GM04503 (cell line): ENCODE measurements at places on chromosomes 7 and 10.

DNA sequence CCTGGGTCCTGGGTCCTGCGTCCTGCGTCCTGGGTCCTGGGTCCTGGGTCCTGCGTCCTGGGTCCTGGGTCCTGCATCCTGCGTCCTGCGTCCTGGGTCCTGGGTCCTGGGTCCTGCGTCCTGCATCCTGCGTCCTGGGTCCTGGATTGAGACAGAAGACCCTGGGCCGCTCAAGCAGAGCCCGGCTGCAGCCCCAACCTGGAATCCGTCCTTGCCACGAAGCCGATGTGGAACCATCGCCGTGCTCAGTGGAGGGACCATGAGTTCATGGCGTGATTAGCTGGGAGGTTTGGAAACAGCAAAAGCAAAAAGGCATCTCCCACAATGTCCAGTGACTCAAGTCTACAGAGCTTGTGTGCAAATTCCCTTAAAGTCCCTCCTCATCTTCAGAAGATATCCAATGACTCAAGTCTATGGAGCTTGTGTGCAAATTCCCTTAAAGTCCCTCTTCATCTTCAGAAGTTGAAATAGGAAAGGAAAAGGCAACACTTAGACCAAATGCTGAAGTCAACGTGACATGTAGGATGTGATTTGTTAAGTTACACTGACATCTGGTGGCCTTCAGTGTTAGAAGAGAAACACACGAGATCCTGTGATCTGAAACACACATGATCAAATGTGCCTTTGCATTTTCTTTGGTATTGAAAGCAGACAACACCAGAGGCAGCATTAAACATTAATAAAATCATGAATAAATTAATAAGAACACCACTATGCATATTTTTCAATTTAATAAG is 179.9 kb downstream of the PTPRN2 start:
- peak; percentile 2 for DNase-seq

DNA sequence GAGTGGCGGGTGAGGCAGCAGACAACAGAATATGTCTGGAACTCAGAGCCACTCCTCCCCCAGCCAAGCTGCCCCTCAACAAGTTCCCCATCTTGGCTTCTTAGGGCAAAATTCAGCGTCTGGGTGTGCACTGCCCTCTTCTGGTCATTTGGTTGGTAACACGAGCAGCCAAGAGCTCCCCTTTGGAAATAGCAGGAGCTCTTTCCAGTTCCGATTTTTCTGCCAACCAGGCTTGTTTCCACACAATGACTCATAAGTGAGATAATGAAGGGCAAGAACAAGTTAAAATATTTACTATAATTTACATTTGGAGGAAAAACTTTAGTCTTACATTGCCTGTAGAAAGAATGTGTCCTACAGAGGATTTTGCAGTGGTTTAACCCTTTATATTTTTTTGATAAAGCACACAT is 70.5 kb downstream of the ADCYAP1R1 start:
- DNase-seq = peak; percentile 55

DNA sequence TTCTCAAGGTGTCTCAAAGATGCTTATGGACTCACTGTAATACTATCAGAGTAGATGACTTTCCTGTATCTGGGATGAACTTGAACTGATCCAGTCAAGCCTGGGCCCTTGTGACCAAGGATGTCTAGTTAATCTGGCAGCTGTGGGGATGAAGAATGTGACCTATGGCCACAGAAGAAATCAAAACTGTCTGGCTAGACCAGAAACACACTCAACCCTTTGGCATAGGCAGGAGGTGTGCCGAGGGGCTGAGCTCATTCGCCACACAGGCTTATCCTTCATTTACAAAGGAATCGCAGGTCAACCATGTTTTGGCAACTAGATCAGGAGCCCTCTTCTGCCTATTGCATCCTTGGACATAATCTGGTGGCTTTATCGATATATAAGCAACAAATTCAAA is 110.6 kb downstream of the ATXN7L1 start:
- no peak for DNase-seq

DNA sequence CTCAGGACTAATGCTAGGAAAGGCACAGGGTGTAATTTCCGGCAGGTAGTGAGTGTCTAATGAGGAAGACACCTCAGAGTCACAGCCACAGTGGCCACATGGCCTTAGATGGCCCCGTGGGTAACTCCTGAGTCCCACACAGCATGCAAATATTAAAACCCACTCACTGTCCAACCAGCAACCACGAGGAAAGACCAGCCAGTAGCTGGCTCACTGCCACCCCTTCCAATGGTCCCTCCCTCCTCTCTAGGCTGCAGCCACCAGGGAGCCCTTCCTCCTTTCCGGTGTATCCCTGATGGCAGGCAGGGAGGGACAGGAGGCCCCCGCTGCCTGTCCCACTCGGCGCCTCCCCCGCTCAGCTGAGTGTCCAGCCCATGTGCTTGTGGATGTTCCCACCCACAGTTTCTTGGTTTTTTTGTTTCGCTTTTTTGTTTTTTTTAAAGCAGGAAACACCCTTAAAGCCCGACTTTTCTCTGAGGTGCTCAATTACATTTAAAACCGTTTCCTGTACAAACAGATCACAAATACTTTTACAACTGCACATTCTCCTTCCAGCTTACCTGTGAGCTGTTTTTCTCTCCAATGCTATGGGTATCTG is 9.2 kb downstream of the BNIP3 start:
- DNase-seq = no peak

GRCh38 chr7:55073051-55073511 is 54.3 kb downstream of the EGFR start:
- DNase-seq = no peak

GRCh38 chr7:154431045-154431444 is 378.8 kb downstream of the DPP6 start:
- no peak for DNase-seq

GRCh38 chr10:116827214-116827671 is 22.1 kb upstream of the ENO4 start:
- no peak for DNase-seq

DNA sequence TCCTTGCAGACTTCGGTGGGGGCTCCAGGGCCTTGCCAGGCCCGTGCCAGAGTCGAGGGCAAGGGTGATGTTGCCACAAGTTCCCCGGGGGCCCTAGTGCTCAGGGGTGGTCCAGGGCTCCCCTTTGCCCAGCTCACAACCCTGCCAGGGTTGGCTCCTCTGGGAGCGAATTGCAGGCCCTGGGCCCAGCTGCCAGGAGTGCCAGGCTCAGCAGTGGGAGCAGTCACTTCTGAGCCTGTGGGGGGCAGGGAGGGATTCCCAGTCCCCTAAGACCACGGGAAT is 43.8 kb downstream of the TCERG1L start:
- DNase-seq = no peak
